ENCODE measurements at places on chromosomes 2 and 18.

- peak; percentile 43 for DNase-seq
These were observed 807 bp upstream of the CREB1 start for GRCh38 chr2:207528980-207529329.

DNA sequence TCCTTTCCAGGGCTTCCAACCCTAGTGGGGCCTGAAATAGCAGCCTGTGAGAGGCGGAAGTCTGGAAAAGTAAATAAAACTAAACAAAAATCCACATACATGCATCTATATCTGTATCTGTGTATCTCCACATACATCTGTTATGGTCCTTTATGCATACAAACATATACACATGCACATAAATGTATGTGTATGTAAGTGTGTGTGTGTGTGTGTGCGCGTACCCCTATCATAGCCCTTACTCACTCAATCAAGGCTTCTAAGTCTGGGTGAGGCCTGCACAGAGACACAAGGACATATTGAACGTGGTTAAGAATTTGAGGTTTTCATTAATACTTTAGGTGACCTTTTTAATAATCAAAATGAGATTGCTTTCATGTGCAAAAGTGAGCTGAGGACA lies 98.9 kb upstream of the CYRIA start:
- DNase-seq, result no peak

GRCh38 chr2:66781804-66782203 lies 346.9 kb downstream of the MEIS1 start:
- DNase-seq, result no peak

- DNase-seq, result no peak
These were observed 653.0 kb downstream of the RNF144A start for GRCh38 chr2:7570247-7570646.

DNA sequence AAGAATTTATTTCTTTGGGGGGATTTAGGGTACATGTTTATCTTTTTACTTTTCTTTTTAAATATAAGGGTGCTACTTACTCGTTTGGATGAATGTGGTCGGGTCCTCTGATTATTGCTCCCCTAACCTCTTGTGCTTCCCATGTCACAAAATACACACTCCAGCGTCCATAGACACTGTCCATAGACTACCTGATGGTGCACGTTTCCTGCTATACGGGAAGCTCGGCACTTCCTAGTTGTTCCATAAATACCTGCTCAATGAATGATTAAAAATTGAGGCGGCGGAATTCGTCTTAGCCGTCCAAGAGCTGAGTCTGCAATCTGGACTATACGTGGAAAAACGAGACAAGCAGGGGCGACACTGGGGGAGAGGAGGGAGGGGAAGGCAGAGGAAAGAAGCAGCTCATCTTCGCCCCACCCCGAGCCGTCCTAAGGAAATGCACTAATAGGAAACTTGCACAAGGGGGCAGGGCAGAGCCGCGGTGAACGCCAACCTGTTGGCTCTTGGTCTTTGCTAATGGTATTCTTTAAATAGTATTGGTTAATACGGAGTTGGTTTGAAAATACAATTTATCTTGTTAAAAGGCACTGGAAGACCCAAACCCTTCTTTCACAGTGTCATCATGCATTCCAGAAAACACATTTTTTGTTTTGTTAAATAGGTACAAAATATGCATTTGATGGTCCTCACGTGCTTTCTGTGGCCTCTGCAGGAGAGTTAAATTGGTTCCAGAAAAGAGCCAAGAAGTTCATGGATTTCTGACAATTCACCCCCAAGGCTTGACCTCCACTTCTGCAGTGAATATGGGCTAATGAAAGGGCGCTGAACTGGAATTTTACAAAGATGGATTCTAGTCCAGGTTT lies 73.0 kb upstream of the KCTD1 start:
- DNase-seq, result no peak

GRCh38 chr2:207603486-207603885 lies 21.7 kb downstream of the METTL21A start:
- DNase-seq, result no peak

GRCh38 chr2:151289972-151290866 lies 751 bp upstream of the NMI start:
- DNase-seq, result no peak

GRCh38 chr2:73907840-73908452 lies 15.1 kb downstream of the ACTG2 start:
- DNase-seq, result no peak

GRCh38 chr2:72185206-72185605 lies 37.5 kb upstream of the CYP26B1 start:
- DNase-seq, result no peak
